ENCODE measurements at places on chromosomes 6 and 20.

DNA sequence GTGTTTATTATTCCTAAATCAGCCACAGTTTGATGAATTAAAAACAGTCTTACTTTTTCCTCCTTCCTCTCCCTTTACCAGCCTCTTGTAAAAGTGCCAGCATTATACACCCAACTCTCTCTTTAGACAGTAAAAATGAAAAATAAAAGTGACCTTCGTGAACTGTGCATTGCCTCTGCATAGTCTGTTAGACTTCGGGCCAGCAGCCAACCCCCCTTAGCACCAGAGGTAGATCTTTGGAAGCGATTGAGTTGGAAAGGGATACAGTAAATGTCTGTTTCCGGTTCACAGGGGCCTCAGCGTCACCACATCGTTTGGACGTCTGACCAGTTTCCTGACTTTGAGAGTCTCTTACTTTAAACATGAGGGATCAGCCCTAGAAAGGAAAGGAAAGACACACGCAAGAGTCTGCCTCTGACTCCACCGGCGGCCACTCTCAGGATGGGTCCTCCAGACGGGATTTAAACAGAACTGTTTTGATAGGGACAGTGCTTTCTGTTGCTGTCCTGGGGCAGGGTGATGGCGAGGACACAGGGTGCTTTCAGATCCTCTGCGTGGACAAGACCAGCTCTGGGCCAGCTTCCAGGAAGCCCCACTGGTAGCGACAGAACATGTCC, 206.6 kb upstream of the PREP start:
- no peak for DNase-seq

DNA sequence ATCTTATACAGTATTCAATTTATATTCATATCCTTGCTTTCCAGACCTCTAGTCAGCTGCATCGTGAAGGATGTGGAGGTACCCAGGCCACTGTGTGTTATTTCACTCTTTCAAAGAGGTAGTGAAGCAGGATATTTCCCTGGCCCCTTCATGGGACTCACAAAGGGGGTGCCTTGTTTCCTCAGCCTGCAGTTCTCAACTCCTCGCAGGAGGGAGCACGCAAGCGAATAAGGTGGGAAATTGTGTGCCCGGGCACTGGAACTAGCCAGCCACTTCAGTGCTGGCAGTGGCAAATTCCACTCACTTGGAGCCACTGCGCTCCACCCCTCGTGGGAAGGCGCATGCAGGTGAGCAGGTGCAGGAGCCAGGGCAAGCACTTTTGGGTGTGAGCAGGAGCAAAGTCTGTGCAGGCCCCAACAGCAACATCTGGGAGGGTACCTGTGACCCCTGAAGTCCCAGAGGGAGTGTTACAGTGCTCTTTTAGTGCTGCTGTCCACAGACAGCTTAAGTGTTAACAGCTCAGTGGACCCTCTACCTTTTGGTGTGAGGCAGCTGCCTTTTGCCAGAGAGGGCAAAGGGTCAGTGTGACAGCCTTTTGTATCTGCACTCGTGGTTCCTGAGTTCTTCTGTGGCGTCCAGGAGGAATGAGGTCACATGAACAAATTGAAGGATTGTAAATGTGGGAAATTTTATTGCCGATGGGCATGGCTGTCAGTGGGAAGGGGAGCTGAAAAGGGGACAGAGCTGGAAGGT, 49.4 kb upstream of the FAM135A start:
- DNase-seq, result no peak

DNA sequence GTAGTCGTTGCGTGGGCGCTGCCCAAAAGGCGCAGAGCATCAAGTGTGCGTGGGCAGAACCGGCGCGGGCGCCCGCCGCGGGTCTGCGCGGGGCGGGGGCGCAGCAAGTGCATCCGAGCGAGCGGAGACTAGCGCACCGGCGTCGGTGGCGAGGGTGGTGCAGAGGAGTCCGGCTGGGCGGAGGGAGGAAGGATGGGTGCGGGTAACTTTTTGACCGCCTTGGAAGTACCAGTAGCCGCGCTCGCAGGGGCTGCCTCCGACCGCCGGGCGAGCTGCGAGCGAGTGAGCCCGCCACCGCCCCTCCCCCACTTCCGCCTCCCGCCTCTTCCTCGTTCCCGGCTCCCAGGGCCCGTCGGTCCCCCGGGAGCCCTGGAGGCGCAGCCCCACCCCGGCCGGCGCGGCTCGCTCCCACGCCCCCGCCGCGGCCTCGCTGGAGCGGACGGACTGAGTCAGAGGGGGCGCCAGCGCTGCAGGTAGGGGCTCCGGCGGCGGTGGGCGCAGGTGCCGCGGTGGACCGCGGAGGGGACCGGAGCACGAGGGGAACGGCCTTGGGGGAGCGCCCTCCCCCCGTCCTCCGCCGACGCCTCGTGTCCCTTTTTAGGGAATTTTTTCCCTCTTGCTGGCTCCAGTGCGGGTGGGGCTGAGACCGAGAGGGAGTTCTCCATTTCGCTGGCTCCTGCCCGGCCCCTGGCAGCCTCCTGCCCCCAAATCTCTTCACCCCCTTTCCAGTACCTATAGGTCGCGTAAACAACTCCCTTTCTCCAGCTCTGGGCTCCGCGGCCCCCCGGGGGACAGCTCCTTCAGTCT, 1.6 kb upstream of the DBNDD2 start:
- DNase-seq, result peak; percentile 23

- no peak for DNase-seq
Measured at GRCh38 chr6:43283905-43284304, 14.2 kb upstream of the SLC22A7 start.

GRCh38 chr6:31485055-31485454, 12.9 kb upstream of the MICB start:
- no peak for DNase-seq

GRCh38 chr6:21263531-21264287, 329.8 kb upstream of the SOX4 start:
- no peak for DNase-seq

GRCh38 chr20:60011512-60012507, 53.6 kb downstream of the CDH26 start:
- no peak for DNase-seq
